ENCODE measurements at places on chromosomes 16 and 17. TPM values are rescaled to one million over a fixed set of nuclear protein-coding genes. Genes with fewer than 3 reads are reported as not detected.

The TSEN54 gene
- 8.2 TPM for total RNA-seq

The RAB40C gene
- total RNA-seq: 6.5 TPM

The NETO2 gene
- total RNA-seq: 3.3 TPM

The SERPINF2 gene
- total RNA-seq: 0.17 TPM

The ZNF276 gene
- 7.4 TPM for total RNA-seq

The RNPS1 gene
- 23.2 TPM for total RNA-seq

The KRT24 gene
- total RNA-seq: not detected

The TP53TG3F gene
- not detected for total RNA-seq

The AMZ2 gene
- total RNA-seq: 83.1 TPM

The TBC1D3B gene
- total RNA-seq: 3.2 TPM

The MYH8 gene
- total RNA-seq: not detected

The CHD9NB gene
- total RNA-seq: 5.5 TPM

Measured in bronchial smooth muscle cell (primary cell).